ENCODE measurements at places on chromosomes 7 and 10.

GRCh38 chr10:60488111-60488669, 98.5 kb upstream of the ANK3 start:
- DNase-seq: peak; percentile 76

DNA sequence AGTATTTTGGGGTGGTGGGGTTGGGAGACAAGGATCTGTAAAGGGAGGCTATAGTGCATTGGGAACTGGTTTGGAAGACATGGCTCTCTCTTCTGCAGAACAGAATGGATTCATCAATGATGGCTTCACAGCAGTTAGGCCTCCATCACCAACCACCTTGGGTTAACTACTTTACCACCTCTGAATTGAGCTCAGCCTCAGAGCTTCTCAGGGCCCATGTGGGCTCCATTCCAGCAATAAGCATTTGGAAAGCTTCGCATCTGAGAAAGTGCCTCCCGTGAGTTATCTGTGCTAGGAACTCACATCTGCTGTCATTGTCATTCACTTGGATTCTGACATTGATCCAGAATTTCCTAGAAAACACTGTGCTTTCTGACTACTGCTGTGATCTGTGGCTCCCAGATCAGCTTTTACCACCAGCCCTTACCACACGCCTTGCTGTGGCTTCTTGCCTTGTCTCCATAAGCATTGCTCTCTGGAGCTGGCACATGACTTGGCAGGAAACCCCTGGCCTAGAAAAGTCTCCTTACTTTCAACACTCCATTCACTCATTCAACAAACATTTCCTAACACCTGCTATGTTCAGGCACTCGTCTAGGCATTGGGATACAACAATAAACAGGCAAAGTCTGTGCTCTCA, 70.7 kb upstream of the ADO start:
- DNase-seq: no peak

- DNase-seq: no peak
Observed at GRCh38 chr10:74969093-74969492, 142.4 kb upstream of the SAMD8 start.

GRCh38 chr7:73433924-73434700, 534 bp downstream of the FZD9 start:
- DNase-seq: peak; percentile 32

DNA sequence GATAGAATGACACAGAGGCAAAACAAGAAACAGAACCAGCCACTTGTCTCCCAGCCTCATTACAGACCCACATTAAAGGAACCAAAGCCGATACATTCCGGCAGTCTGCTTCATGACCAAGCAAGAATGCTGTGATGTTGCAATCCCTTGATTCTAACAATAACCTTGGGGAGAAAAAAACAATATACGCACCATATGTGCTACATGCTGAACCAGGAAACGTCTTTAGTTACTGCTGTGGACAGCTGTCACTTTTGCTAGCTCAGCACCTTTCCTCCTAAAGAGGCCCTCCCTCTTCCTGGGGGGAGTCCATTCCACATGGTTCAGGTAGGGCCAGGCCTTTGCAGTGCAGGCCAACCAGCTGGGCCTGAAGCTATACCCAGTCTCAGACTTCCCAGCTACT, 79.1 kb downstream of the PRTFDC1 start:
- DNase-seq: peak; percentile 95

DNA sequence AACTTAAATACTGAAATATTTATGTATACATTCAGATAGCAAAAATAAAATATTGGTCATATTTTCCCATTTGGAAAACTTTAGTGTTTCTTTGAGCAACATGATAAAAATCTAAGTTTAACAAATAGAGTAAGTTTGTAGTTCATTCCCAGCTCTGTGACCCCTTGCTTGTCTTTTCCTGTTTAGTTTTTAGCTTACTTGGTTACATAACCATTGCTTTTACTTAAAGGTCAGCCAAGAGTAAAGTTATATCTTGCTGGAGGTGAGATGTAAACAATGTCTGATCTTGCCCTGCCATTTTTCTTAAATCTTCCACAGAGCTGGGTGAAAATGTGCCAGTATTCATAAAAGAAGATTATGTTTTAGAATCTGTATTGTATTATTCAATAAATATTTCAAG, 46.7 kb upstream of the MDFIC start:
- no peak for DNase-seq

GRCh38 chr10:100508691-100509150, 10.9 kb downstream of the SEC31B start:
- DNase-seq: peak; percentile 73

- DNase-seq: no peak
Observed at GRCh38 chr10:102033787-102034186, 22.2 kb downstream of the ARMH3 start.

DNA sequence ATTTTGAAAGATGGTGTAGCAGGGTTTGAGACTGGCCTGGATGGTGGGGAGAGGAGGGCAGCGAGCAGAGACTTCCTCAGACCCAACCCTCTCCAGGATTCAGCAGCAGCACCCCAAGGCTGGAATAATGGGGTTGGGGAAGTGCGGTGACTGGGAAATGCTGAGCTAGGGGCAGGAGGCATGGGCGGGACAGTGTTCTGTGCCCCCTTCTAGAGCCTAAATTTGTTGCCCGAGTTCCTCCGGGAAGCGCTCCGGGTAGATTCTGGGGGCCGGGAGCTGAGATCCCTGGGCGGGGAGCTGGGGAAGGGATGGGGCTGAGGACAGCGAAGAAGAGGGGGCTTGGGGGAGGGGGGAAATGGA, at the start of gene CHAT:
Gene CHAT, plus strand, starts transcription at position 156 of the 360 bp plus-strand sequence. Its CDS starts 153 bp downstream, at position 309.
- no peak for DNase-seq

DNA sequence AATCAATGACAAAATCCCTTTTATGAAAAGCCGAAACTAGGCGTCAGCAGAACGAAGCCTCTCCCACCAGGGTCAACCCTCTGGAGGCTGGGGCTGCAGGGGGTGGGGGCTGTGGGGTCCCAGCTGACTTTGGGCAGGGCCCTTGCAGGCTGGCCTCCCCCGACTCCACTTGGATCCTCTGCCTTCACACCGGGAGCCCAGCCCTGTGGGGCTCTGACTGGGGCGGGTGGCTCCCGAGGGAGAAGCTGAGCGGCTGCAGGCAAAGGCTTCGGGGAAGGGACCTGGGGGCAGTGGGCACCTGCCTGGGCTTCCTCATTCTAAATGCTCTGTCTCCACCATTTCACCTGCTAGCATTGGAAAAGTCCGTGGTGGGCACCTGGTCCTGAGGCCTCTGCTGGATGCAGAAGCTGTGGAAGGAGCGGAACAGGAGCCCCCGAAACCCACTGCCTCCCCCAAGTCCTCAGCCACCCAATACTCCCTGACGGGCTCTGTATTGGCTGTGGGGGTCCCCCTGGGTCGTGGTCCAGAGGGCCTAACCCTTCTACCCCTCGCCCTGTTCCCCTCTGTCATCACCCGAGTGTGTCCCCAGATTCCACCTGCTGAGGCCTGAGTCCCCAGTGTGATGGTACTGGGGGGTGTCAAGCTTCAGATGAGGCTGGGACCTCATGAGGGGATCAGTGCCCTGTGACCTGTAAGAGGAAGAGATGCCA, 108.6 kb downstream of the DNAJB6 start:
- no peak for DNase-seq

DNA sequence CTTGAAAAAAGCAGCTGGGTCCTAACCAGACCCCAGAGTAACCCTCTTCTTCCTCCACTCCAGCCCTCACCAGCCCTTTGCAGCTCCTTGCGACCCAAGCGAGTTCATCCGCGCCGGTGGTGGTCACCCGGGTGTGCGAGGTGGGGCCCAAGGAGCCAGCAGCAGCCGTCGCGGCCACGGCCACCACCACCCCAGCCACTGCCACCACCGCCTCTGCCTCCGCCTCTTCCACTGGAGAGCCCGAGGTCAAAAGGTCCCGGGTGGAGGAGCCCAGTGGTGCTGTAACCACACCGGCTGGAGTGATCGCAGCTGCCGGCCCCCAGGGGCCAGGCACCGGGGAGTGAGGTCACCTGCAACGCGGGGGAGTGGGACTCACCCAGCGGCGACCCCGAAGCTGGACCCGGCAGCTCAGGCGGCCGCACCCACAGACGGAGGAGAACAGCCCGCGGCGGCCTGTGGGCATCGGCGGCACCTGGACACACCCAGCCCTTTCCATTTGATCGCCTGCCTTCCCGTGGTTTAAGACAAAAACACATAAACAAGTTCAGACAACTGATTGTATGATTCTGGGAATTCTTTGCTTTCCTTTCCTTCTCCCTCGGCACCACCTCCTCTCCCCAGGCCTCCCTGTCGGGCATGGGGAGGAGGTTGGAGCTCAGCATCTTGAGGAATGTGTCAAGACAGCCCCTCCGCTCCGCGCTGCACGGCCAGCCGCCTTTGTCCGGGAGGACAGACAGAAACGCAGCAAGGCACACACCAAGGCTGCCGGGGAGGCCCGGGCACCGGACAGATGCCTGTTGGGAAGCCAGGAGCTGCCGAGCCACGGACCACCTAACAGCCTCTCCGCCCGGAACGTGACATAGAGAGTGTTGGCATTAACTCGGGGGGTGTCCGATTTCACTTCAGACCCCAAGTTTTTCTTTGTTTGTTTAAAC, 13.0 kb upstream of the AP5Z1 start:
- no peak for DNase-seq

DNA sequence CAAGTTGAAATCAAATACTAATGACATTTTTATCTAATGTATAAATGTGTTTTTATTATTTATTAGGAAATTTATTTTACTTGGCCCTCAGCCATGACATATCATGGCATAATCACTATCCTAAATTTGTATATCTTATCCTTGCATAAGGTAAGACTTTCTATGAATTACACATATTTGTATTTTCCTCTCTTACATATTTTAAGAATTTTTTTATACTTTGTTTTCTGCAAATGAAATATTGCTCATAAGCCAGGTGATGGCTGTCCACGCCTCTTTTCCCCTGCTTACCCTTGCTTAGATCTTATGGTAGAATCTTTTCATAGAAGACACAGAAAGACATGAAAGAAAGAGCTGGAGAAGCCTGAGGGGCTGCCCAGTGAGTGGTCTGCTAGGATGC, 48.2 kb downstream of the IKZF1 start:
- no peak for DNase-seq

DNA sequence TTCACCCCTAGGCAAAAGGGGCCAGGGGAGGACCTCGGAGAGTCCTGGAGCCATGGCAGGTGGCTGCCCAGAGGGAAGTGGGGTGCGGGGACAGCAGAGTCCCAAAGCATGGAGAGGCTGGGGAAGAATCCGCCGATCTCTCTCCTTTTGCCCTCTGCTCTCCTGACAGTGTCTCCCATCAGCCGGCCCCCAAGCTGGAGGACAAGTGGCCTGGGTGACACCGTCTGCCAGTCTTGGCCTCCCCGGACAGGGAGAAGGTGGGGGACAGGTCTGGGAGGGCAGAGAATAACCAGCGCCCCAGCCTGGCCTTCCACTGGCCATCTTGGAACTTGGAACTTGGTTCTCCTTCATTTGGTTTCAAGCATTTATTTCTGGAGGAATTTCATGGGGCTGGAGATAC, 77.9 kb downstream of the CAMK1D start:
- no peak for DNase-seq

DNA sequence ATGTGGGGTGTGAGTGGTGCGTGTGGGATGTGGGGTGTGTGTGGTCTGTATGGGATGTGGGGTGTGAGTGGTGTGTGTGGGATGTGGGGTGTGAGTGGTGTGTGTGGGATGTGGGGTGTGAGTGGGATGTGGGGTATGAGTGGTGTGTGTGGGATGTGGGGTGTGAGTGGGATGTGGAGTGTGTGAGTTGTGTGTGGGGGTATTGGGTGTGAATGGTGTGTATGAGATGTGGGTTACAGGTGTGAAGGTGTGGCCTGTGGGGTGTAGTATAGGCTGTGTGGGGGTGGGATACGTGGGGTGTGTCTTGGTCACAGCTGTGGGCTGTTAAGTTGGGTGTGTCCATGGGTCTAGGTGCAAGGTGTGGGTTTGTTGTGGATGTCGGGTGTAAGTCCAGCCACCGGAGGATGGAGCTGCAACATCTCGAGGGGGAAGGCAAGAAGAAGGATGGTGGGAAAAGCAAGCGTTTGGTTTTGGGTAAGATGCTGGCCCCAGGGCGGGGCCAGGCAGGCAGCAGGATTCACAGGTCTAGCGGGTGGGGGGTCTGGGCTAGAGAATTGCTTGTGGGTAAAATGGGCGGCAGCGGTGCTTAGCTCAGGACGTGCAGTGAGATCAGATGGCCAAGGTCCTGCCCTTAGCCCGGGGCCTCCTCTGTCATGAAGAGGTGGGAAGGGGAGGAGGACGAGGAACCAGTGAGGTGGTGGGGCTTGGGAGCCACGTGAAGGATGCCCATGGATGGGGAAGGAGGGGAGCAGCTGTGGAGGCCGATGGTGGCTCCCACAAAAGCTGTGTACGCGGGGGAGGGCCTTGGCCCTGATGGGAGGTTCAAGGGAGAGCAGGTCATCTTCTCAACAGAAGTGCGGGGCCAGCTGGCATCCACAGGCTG, 60.1 kb downstream of the CFAP46 start:
- DNase-seq: no peak

- DNase-seq: no peak
Observed at GRCh38 chr7:50466815-50467585, 16.9 kb upstream of the FIGNL1 start.

GRCh38 chr7:85927226-85927625, 716.5 kb upstream of the GRM3 start:
- no peak for DNase-seq

DNA sequence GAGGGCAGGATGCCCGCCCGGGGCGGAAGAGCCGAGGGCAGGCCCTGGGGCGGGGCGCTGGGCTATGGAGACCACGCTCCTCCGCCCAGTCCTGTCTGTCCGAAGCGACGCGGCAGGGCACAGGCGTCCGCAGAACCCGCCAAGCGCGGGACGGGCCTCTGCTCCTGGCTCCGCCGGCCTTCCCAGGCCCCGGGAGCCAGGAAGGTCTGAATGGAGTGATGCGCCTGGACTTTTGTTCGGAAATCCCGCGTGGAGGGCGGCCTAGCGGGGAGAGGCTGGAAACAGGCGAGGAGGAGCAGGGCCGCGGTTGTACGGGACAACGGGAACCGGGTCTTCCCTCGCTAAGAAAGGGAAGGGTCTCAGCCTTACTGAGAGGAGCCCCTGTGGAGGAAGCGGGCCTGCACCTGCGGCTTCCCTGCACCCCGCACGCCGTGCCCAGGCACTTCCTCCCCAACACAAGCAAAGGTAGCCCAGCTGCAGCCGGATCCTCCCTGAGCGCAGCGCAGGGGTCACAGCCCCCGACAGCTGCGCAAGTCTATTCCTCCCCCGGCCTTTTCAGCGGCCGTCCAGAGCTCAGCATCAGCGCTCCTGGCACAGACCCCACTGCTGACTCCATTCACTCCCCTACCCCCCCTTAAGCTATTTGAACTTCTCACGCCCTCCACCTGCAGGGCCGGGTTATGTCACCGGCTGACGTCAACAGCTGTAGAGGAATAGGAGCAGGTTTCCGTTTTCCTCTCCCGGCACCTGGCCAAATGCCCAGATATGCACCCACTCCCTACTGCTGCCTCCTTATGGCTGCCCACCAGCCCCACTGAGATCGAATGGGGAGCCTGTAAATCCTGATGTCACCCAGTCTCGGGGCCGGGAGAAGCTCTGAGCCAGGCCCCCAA, 143.2 kb upstream of the RET start:
- peak; percentile 9 for DNase-seq

GRCh38 chr7:29478226-29478625, 85.4 kb upstream of the PRR15 start:
- no peak for DNase-seq

DNA sequence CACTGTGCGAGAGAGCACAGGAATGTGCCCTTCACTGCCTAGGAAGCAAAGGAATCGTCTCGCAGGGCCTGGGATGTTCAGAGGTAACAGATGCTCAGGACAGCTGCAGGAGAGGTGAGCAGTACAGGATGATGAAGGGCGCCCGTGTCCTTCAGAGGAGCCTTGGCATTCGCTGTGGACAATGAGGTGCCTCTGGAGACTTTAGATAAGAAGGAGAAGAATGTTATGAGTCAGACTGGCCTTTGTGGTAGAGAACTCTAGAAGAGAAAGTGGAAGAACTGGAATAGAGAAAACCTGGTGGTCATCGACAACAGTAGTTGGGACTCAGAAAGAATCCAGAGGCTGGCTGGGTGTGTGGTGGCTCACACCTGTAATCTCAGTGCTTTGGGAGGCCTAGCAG, 64.4 kb upstream of the LEP start:
- peak; percentile 36 for DNase-seq

All from epithelial cell of esophagus (primary cell).